Naive thymus-derived CD4-positive, alpha-beta T cell (primary cell): ENCODE measurements at places on chromosomes 16 and 17. TPM values are rescaled to one million over a fixed set of nuclear protein-coding genes. Genes with fewer than 3 reads are reported as not detected.

Gene ADGRG1
- polyA plus RNA-seq, result 0.07 TPM

Gene ARSG
- polyA plus RNA-seq, result 7.9 TPM

Gene IKZF3
- polyA plus RNA-seq, result 9.7 TPM

Gene ZNF624
- polyA plus RNA-seq, result 6.2 TPM

Gene CUEDC1
- not detected for polyA plus RNA-seq

Gene TPSB2
- polyA plus RNA-seq, result not detected

Gene TBC1D3E
- not detected for polyA plus RNA-seq

Gene CLEC3A
- polyA plus RNA-seq, result not detected

Gene GPR139
- polyA plus RNA-seq, result not detected

Gene SMPD3
- 1.8 TPM for polyA plus RNA-seq

Gene CMTM2
- not detected for polyA plus RNA-seq

Gene PLD6
- 16.4 TPM for polyA plus RNA-seq

Gene KRT17
- not detected for polyA plus RNA-seq

Gene RNF222
- 0.35 TPM for polyA plus RNA-seq

Gene RAB11FIP4
- 28.1 TPM for polyA plus RNA-seq

Gene DRC3
- polyA plus RNA-seq, result not detected

Gene FLCN
- polyA plus RNA-seq, result 6.6 TPM

Gene NPIPB8
- not detected for polyA plus RNA-seq

Gene TEX19
- polyA plus RNA-seq, result not detected

Gene RUNDC3A
- polyA plus RNA-seq, result not detected

Gene RND2
- polyA plus RNA-seq, result 0.33 TPM

Gene SLC16A6
- 1.1 TPM for polyA plus RNA-seq

Gene CCDC144A
- 0.54 TPM for polyA plus RNA-seq

Gene RASD1
- not detected for polyA plus RNA-seq

Gene TNK1
- 5.8 TPM for polyA plus RNA-seq

Gene KRTAP1-5
- polyA plus RNA-seq, result not detected

Gene CCNF
- polyA plus RNA-seq, result 5.9 TPM

Gene HBA2
- polyA plus RNA-seq, result 0.63 TPM

Gene NPIPB6
- not detected for polyA plus RNA-seq

Gene ALG1
- polyA plus RNA-seq, result 27.1 TPM

Gene SDK2
- 2.5 TPM for polyA plus RNA-seq

Gene CD300LB
- not detected for polyA plus RNA-seq

Gene SHISA9
- not detected for polyA plus RNA-seq

Gene CSH1
- not detected for polyA plus RNA-seq

Gene NMRAL1
- 81.8 TPM for polyA plus RNA-seq

Gene PPP1R9B
- polyA plus RNA-seq, result 0.63 TPM

Gene TXNDC11
- polyA plus RNA-seq, result 60.3 TPM

Gene GAS7
- 0.31 TPM for polyA plus RNA-seq
